Effector CD4-positive, alpha-beta T cell (primary cell): ENCODE measurements at places on chromosomes 16 and 17.
A peak's percentile ranks its signal among the peaks of the same experiment; 100 is the strongest.

GRCh38 chr17:68572138-68572842 lies 28.9 kb downstream of the FAM20A start:
- DNase-seq = no peak

GRCh38 chr16:64659866-64660265 lies 462.0 kb downstream of the CDH11 start:
- DNase-seq = no peak

DNA sequence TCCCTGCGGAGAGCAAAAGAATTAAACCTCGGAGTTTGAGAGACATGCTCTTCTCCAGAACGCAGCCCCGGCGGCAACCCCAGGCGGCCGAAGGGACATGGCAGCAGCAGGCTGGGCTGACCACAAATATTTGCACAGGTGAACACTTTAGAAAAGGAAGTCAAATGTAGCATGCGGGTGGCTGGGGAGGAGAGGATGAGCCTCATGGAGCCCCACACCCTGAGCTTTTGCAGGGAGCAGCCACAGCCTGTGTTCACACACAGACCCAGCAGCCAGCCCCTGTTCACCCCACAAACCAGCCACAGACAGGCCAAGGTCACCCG lies 17.8 kb downstream of the HS3ST6 start:
- DNase-seq = no peak

DNA sequence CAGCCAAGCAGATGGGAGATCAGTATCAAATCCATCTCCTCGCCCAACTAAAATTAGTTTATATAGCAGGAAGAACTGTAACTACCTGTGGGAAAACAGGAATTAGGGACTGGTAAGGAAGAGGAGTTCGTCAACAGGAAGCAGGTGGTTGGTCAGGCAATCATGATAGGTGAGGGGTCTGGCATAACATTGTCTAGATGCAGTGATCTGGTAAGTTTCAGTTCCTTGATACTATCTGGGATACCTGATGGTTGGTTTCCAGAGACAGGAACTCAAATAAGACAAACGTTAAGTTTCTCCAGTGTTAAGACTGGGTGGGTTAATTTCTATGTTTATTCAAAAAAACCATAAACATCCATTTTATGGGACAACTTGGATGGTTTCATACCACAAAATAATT lies 53.8 kb downstream of the CEP112 start:
- no peak for DNase-seq

GRCh38 chr16:19874851-19875546 lies 9.6 kb downstream of the GPRC5B start:
- no peak for DNase-seq

- DNase-seq = no peak
Observed at GRCh38 chr17:35743626-35744328, 9.3 kb downstream of the GAS2L2 start.

- DNase-seq = no peak
Observed at GRCh38 chr16:10517868-10518267, 62.5 kb downstream of the EMP2 start.

DNA sequence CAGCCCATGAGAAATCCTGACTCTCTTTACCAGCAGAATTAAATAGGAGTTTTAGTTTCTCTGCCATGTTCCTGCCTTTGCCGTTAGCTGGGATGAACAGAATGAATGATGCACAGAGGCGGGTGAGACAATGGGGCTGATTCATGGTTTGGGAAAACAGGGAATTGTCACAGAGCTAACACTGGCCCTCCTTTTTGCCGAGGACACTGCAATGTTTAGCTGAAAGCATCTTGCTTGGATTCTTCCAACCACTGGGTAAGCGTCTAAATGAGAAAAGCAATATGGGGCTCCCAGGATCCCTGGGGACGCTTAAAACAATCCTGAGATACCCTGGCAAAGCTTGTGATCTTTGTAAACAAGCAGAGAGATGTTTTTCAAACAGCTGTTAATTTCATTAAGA lies 12.8 kb upstream of the PAFAH1B1 start:
- no peak for DNase-seq

DNA sequence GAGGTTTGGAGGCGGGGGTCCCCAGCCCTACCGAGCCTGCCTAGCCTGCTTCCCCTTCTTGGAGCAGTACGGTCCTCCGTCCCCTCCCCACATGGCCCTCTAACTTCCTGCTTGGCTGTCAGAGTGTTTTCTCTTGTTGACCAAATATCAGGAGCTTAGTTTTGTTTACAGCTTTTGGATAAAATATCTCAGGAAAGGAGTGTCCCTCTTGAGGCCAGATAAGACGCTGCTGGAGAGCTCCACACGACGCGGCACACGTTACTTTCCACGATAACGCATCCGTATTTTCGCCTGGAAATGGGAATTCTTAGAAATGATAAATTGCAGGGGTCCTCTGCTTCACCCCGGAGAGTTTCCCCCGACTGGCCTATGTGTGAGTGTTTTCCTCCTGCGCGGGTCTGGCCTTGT lies 182.9 kb downstream of the MAF start:
- no peak for DNase-seq

DNA sequence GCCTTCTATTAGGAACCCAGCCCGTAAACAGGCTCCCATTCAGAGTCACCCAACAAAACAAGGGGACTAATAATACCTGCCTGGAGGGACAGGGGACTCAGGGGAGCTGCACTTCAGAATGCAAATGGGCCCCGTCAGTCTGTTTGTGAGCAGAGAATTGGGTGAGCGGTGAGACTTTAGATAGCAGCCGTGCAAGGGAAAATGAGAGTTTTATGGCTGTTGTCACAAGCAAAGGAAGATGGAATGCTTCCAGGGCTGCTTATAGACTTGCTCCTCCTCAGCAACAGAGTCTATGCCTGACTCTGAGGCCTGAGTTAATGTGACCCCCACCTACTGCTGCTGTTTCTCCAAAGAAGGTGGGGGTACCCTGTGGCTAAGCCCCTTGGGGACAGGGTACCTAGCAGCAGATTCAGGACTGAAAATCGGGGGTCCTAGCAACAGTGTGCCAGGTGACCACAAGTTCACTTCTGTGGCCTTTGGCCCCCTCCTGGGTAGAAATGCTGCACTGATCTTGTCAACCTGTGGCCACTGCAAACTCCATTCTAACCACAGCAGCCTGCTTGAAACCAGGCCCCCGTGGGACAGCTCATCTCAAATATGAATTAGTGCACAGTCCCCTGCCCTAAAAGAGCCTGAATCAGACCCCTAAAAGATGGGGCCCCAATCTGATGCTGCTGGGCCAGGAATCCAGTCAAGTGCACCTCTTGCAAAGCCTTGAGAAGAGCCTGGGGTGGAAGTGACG lies 126.4 kb downstream of the C16orf78 start:
- no peak for DNase-seq

DNA sequence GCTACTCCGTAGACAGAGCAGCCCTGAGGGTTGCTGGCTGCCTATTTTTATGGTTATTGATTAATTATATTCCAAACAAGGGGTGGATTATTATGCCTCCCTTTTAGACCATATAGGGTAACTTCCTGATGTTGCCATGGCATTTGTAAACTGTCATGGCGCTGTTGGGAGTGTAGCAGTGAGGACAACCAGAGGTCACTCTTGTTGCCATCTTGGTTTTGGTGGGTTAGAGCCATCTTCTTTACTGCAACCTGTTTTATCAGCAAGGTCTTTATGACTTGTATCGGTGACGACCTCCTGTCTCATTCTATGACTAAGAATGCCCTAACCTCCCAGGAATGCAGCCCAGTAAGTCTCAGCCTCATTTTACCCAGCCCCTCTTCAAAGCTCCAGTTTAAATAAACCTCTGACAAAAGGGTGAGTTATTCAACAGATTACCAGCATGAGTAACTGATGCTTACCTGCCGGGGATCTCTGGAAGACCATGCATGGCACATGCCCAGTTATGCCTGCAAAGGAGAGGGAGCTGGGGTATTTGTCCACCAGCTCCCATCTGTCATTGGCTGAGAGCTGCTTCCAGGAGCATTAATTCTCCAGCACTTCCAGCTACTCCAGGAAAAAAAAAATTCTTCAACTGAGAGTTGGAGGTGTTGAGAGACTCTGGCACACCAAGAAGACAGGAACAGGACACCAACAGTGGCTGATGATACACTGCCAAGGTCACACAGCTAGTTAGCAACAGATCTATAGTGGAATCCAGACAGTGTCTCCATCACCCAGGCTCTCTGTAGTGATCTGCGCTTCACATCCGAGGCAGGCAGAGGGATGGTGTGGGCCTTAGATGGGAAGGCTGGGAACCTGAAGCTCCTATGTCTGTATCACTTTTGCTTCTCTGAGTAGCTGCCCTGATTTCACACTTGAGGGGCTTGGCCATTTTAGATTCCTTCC lies 36.6 kb upstream of the IL21R start:
- no peak for DNase-seq

DNA sequence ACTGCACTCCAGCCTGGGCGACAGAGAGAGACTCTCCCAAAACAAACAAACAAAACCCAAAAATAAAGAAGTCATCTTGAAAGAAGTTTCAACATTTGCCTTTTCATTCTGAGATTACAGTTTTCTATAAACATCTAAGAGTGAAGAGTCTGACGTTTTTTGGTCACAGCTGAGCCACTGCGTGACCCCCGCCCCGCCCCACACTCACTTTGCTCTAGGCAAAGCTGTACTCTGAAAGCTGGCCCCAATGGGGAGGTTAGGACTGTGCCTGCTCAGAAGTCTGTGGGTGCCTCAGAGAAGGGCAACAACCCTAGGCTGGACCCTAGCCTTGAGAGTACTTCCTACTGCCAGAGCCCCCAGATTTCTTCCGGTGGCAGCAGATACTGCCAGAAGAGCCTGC lies 19.3 kb downstream of the CYB5D2 start:
- DNase-seq = no peak

DNA sequence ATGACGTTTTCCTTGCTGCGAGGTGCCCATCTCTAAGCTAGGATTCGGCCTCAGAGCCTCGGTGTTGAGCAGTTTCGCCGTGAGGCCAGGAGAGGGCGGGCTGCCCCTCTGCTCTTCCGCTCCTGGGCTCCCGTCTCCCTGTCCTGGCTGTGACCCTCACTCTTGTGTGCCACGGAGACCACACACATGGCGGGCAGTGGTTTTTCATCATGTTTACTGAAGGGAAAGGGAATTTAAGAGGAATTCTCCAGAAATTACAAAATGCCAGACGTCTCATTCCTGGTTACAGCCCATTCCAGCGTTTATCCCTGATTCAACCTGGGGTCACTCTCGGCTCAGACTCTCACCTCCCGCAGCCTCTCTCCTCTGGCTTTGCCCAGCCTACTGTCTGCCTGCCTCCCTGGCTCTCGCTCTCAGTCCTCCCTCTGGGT lies 96.8 kb upstream of the ELAC2 start:
- no peak for DNase-seq

DNA sequence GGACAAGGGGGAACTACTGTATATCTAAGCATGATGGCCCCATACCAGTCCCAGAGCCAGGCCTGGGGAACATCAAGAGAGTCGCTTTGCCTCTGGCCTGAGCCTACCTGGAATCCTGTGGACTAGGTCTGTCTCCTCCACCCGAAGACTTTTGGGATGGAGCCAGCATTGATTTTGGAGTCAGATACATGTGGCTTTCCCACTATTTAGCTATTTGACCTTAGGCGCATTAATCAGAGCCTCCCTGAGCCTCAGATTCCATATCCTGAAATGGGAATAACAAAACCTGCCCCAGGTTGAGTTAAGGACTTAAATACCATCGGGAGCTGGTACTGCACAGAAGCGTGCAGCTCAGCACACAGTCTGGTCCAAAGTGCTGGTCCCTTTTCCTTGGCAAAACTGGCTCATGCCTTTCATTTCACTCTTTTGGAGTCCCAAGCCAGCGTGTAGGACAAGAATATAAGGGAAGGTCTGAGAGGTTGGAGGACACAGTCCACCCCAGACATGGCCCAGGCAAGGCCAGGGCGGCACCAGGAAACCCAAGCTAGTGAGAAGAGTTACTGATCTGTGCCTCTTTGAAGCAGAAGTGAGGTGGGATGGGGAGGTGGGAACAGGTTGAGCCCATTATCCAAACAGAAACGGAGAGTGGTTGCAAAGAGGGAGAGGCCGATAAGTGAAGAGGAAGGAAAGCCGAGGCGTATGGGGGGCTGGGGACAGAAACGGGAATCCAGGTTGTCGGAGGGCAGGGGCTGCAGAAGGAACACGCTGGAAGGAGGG lies 986 bp downstream of the FA2H start:
- DNase-seq = no peak

- no peak for DNase-seq
Observed at GRCh38 chr17:66604376-66604775, 230.5 kb upstream of the CACNG5 start.

- DNase-seq = peak; percentile 15
Observed at GRCh38 chr17:64507413-64507782, 621 bp downstream of the CEP95 start.

GRCh38 chr17:7323731-7324437 lies 5.3 kb downstream of the NEURL4 start:
- DNase-seq = peak; percentile 55

DNA sequence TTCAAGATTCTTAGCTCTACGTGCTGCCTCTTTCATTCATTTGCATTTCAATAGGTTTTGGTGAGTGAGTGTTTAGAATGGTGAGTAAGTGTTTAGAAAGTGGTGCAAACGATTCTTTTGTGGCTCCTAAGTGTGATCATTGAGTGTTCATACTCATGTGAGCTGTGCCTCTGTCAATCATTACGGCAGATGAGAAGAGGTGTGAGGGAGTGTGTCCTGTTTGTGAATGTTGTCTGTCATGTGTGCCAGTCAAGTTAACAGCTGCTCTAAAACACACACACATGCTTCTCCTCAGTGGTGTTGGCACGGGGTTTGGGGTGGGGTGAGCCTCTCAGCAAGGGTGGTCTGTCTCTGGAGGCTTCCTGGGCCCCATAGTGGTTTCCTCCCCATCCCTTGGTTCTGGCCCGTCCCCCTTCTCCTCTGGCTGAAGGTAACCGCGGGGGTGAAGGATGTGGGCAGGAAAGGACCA lies 11.4 kb downstream of the MYL4 start:
- no peak for DNase-seq

DNA sequence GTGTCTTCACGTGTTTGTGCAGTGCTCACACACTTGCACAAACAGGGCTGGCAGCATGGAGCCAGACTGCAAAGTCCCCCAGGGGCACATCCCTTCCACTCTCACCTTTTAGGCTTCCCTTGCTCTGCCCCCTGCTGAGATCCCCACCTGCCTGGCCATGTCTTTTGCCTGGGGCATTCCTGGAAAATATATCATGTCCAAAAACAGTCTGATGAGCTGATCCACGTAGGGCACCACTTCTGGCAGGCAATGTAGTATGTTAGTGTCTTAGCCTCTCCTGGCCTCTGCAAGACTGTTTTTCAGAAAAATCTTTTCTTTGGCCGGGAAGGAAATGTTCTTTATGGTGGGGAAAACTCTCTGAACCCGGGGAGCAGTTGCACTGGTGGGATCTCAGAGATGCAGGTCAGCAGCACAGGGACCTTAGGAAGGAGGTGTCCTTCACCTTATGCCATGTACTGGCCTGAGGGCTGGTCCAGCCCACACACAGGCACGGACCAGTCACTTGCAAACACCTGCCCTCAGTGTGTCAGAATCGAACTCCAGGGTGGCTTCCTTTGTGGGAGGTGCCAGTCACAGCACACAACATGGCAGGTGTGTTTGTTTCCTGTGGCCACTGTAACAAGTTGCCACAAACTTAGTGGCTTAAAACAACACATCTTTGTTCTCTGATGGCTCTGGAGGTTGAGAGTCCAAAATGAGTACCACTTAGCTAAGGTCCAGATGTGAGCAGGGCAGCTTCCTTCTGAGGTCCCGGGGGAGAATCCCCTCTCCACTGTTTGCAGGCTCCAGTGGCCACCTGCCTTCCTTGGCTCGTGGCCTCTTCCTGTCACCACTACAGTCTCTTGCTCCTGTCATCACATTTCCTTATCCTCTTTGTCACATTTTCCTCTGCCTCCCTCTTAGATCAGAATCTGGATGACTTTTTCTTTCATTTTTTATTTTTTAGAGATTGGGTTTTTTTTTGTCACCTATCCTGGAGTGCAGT lies 46.6 kb downstream of the MPRIP start:
- DNase-seq = no peak
